RWPE2 (cell line): ENCODE measurements at places on chromosomes 1 and 21.

- no peak for DNase-seq
Measured at GRCh38 chr1:217079584-217079983, 356.4 kb upstream of the ESRRG start.

DNA sequence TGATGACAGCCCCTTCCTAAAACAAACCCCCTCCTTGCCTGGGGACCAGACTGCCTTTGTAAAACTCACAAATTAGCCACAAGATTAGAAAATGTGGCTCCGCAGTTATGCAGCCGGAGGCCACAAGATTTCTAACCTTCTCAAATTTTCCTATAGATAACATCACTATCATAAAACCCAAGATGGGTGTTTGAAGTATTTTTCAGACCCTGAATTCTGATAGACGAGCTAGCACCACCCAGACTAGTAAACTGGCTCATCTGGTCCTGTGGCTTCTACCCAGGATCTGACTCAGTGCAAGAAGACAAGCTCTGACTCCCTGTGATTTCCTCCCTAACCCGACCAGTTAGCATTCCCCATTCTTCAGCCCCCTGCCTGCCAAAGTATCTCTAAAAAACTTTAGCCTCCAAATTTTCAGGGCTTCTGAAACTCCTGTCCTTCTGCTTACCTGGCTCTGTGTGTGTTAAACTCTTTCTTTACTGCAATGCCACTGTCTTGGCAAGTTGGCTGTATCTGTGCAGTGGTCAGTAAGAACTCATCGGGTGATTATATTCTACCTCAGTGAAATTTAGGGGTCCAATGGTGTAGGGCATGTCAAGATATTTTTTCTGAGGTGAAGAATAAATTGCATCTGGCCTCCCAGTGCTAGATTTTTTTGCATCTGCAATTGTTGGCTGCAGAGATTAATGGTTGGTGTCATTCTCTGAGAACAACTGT lies 102.1 kb downstream of the S1PR1 start:
- no peak for DNase-seq

DNA sequence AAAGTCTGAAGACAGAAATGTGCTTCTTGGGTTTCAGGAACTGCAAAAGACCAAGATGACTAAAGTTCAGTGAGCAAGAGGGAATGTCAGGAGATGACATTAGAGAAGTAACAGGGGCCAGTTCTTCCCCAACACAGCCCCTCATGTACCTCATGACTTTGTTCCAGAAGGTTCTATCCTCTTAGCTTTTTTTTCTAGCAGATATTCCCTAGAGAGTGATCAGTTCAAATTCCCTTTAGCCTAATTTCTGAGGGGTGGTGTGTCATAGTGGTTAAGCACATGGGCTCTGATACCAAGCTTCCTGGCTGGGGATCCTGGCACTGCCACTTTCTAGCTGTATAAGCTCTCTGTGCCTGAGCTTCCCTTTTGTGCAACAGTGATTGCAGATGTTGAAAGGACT lies 108.0 kb downstream of the LBR start:
- DNase-seq, result no peak

GRCh38 chr1:211530102-211530501 lies 38.1 kb upstream of the RD3 start:
- no peak for DNase-seq

- DNase-seq, result no peak
Measured at GRCh38 chr1:214928574-214928973, 154.0 kb upstream of the KCNK2 start.

- DNase-seq, result no peak
Measured at GRCh38 chr1:47469390-47469759, 31.5 kb downstream of the FOXD2 start.

DNA sequence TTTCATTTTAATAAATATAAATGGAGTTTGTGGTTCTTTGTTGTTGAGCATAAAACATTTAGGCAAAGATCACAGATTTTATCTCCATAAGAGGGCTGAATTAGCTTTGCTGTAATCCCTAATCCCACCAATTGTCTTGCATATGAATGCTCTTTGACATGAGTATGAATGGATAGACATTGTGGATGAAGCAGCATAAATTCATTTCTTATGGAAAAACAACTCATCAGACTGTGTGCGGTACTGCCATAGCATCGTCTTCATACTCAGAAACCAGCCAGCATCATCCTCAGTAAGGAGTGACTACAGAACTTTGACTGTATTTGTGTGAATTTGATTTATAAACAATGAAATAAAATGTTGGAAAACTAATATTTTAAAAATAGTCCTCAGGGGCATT lies 19.6 kb downstream of the SON start:
- DNase-seq, result no peak

GRCh38 chr1:113941245-113941559 lies 12.1 kb downstream of the HIPK1 start:
- no peak for DNase-seq

- no peak for DNase-seq
Measured at GRCh38 chr1:55323760-55324159, 108.6 kb upstream of the USP24 start.

DNA sequence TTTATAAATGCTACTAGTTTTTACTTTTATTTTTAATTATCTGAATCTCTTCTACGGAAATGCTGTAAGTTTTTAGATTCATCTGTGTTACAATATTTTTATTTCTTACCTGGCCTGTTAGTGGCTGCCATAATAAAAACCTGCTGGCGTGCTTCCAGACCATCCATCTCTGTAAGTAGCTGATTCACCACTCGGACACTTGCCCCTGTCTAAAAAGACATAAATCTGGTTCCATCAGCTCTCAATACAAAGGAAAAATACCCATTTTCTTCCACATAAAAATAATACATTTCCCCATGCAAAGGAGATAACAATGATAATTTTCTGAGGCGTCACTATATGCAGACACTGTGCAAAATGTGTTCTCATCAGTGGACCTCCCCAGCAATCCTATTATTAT lies 62.0 kb downstream of the NVL start:
- DNase-seq, result no peak

DNA sequence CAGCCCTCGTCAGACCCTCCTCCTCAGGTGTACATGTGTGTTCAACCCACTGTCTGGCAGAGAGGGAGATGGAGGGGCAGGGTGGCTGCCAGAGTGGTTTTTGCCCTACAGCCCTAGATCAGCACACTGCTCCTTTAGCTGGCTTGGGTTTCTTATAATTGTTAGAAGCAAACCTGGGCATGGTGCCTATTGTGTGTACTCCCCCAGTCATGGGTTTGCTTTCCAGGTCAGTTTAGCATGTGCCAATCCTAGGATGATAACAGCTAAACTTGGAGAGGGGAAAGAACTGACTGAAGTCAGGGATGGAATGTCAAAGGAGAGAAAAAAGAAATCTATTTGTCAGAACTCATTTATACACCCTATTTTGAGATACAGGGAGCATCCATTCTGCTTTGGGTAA lies 63.3 kb downstream of the UCK2 start:
- no peak for DNase-seq

- no peak for DNase-seq
Measured at GRCh38 chr1:238293075-238293474, 402.4 kb upstream of the ZP4 start.

GRCh38 chr1:41305576-41306363 lies 55.5 kb upstream of the FOXO6 start:
- DNase-seq, result no peak

DNA sequence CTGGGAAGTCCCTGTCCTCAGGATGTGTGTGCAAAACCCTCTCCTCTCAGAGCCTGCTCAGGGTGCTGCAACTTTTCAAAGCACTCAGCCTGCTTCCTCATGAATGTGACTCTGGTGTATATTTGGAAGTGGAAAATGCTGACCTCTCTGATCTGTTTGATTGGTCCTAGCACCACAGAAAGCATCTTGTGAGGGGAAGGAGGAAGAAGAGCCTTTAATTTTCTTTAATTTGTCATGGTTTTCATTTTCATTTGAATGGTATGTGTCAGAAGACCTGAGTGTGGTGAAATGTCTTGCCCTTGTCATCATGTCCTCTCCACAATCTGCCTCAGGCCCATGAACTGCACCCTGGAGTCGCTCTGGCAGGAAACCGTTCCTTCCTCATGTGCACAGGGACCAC lies 383.5 kb downstream of the NTNG1 start:
- DNase-seq, result no peak

- no peak for DNase-seq
Measured at GRCh38 chr1:204358605-204359004, 1.1 kb downstream of the PLEKHA6 start.

DNA sequence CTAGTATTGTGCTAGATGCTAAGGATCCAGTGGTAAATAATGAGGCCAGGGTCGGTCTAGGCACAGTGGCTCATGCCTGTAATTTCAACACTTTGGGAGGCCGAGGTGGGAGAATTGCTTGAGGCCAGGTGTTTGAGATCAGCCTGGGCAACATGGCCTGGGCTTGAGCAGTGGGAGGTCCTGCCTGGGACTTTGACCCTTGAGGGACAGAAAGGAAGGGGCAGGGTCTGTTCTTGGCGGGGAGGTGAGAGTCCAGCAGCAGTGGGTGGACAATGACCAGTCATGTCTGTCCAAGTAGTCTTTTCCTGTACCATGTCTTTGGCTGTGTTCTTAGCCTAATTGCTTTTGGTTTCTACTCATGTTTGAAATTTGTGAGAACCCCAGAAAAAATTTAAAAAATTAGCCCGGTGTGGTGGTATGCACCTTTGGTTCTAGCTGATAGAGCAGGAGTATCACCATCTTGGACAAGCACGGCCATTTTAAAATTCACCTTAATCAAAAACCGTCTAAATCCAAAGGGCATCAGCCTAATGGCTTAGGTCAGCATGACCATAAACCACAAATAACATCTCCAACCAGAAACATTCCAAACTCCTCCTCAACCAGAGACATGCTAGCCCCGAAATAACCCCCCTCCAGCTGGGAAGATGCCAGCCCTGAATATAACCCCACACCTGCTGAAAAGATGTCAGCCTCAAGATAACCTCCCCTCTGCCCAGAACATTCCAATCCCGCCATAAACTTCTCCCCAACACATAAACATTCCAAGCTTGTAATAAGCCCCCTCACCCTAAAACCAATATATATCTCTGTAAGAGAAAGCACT lies 6.8 kb upstream of the AK2 start:
- no peak for DNase-seq
